T-cell (primary cell): ENCODE measurements at places on chromosomes 7 and 10.

DNA sequence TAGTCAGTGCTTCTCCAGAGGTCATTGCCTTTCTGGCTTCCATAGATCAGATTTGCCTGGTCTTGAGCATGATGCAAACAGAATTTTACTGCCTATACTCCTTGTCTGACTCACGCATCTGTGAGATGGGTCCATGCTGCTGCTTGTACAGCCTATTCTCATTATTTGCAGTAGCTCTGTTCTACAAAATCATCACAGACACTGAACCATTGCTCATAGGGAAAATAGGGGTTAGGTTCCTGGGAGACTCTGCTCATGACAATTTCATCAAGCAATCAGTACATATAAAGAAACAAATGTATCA lies 7.4 kb upstream of the CREB3L2 start:
- no peak overlapping the region for H3K27ac ChIP-seq
- no peak overlapping the region for H3K4me3 ChIP-seq
- H3K27me3 ChIP-seq, result peaks cover 2% of the 10 kb centered on the region
- H3K36me3 ChIP-seq, result no peaks in the 10 kb centered on the region
- no peaks in the 10 kb centered on the region for H3K4me1 ChIP-seq

- H3K27ac ChIP-seq, result no peak overlapping the region
- H3K4me3 ChIP-seq, result no peak overlapping the region
Measured at GRCh38 chr7:42456756-42457276, 219.8 kb upstream of the GLI3 start.

- H3K4me3 ChIP-seq, result no peak overlapping the region
- peaks cover 30% of the 10 kb centered on the region for H3K4me1 ChIP-seq
- H3K27me3 ChIP-seq, result no peaks in the 10 kb centered on the region
- H3K36me3 ChIP-seq, result no peaks in the 10 kb centered on the region
- no peak for DNase-seq
Measured at GRCh38 chr7:2701832-2702593, 14.0 kb downstream of the AMZ1 start.

DNA sequence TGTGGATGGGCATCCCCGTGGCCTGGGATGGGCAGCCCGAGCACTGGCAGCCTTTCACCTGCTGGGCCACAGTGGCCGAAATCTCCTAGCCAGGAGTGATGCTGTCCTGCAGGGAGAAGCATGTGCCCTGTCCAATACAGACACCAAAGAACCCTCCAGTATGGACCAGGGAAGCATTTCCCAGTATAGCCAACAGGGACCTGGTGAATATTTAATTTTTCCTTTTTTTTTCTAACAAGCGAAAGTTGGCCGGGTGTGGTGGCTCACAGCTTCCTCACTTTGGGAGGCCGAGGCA lies 11.0 kb downstream of the IMPDH1 start:
- no peak for DNase-seq
- no peak overlapping the region for H3K27ac ChIP-seq
- no peaks in the 10 kb centered on the region for H3K4me1 ChIP-seq
- H3K36me3 ChIP-seq, result peaks cover 71% of the 10 kb centered on the region
- H3K27me3 ChIP-seq, result no peaks in the 10 kb centered on the region

DNA sequence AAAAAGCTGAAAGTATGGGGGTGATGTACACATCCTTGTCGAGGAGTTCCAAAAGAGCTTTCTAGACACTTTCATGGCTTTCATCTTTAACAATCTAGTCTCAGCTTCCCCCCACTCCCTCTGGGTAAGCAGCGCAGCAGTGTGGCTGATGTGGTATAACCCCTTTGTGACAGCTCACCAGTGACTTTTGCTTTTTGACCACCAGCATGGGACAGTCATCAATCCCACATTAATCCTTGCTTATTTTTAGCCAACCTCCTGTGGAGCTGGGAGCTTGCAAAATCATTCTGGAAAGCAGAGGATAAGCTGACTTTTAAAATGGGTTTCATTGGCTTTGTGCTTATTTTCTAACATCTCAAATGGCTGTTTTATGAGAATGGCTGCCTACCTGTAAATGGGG lies 272.7 kb downstream of the HDAC9 start:
- H3K36me3 ChIP-seq, result no peaks in the 10 kb centered on the region
- H3K4me3 ChIP-seq, result no peak overlapping the region
- no peaks in the 10 kb centered on the region for H3K4me1 ChIP-seq
- no peaks in the 10 kb centered on the region for H3K27me3 ChIP-seq
- H3K27ac ChIP-seq, result no peak overlapping the region

GRCh38 chr7:47737601-47738000 lies 155.7 kb upstream of the TNS3 start:
- no peaks in the 10 kb centered on the region for H3K36me3 ChIP-seq
- H3K4me1 ChIP-seq, result no peaks in the 10 kb centered on the region
- H3K27ac ChIP-seq, result no peak overlapping the region
- H3K4me3 ChIP-seq, result no peak overlapping the region

GRCh38 chr7:113872981-113873380 lies 45.8 kb downstream of the PPP1R3A start:
- H3K27ac ChIP-seq, result no peak overlapping the region
- H3K27me3 ChIP-seq, result no peaks in the 10 kb centered on the region
- no peak overlapping the region for H3K4me3 ChIP-seq
- H3K36me3 ChIP-seq, result no peaks in the 10 kb centered on the region
- H3K4me1 ChIP-seq, result no peaks in the 10 kb centered on the region
- DNase-seq, result no peak

GRCh38 chr10:31374146-31374696 lies 55.2 kb downstream of the ZEB1 start:
- no peaks in the 10 kb centered on the region for H3K36me3 ChIP-seq
- H3K4me3 ChIP-seq, result no peak overlapping the region
- DNase-seq, result no peak
- H3K4me1 ChIP-seq, result peaks cover 3% of the 10 kb centered on the region
- no peak overlapping the region for H3K27ac ChIP-seq
- H3K27me3 ChIP-seq, result no peaks in the 10 kb centered on the region

GRCh38 chr10:68106656-68107055 lies 2.6 kb upstream of the MYPN start:
- no peak for DNase-seq
- no peak overlapping the region for H3K4me3 ChIP-seq
- H3K27me3 ChIP-seq, result peaks cover 3% of the 10 kb centered on the region
- H3K27ac ChIP-seq, result no peak overlapping the region
- H3K36me3 ChIP-seq, result no peaks in the 10 kb centered on the region

GRCh38 chr7:86411814-86412213 lies 231.9 kb upstream of the GRM3 start:
- H3K27ac ChIP-seq, result no peak overlapping the region
- H3K36me3 ChIP-seq, result no peaks in the 10 kb centered on the region

- no peak for DNase-seq
- H3K4me3 ChIP-seq, result no peak overlapping the region
- no peaks in the 10 kb centered on the region for H3K4me1 ChIP-seq
- H3K36me3 ChIP-seq, result no peaks in the 10 kb centered on the region
Measured at GRCh38 chr10:50226610-50227009, 24.7 kb downstream of the ASAH2 start.

DNA sequence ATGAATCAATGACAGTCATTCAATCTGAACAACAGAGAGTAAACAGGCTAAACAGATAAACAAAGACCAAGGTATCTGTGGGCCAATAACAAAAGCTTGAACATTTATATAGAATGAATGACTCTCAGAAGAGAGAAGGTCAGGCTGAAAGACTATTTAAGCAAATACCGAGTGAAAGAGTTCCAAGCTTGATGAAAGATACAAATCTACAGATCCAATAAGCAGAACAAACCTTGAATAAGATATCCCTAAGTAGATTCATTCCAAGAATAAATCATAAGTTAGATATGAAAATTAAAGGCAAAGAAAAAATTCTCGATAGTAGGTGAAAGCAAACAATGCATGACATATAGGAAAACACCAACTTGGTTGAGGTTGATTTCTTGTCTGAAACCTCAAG lies 376.4 kb upstream of the IGFBP3 start:
- no peak overlapping the region for H3K27ac ChIP-seq
- DNase-seq, result no peak
- no peaks in the 10 kb centered on the region for H3K36me3 ChIP-seq
- H3K4me1 ChIP-seq, result no peaks in the 10 kb centered on the region

DNA sequence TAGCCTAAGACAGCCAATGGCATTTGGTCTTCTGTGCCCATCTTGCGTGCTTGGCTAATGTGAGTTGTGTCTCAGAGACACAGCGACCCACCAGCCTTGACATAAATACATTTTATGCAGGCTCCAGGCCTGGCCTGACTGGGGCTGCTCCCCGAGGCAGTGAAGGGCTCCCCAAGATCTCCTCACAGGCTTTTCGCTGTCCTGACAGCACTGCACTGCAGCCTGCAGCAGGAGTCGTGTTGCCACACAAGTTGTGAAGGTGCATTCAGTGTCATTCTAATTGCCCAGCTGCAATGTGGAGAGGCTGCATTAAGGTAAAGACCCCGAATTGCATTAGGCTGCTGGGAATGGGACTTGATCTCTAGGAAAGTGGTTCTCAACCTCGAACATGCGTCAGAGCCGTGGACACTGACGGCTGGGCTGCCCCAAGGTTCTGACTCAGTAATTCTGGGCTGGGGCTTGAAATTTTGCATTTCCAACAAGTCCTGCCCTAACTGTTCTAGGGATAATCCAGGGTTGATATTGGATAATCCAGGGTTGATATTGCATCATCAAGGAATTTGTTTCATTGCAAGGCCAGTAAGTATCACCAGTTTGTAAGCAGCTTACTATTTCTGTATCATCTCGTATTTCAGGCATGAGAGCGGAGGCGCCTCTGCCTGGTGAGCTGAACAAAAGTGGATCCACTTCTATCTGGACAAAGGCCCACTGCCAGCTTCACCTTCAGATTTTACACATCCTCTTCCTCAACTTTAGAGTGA lies 108.7 kb upstream of the INSIG1 start:
- H3K4me1 ChIP-seq, result no peaks in the 10 kb centered on the region
- DNase-seq, result no peak
- H3K27me3 ChIP-seq, result peaks cover 27% of the 10 kb centered on the region
- H3K4me3 ChIP-seq, result no peak overlapping the region
- no peak overlapping the region for H3K27ac ChIP-seq
- no peaks in the 10 kb centered on the region for H3K36me3 ChIP-seq

- no peaks in the 10 kb centered on the region for H3K27me3 ChIP-seq
- no peak overlapping the region for H3K27ac ChIP-seq
Measured at GRCh38 chr7:108711611-108712010, 141.9 kb downstream of the DNAJB9 start.

- no peaks in the 10 kb centered on the region for H3K4me1 ChIP-seq
- no peak for DNase-seq
- H3K36me3 ChIP-seq, result no peaks in the 10 kb centered on the region
- H3K27ac ChIP-seq, result no peak overlapping the region
Measured at GRCh38 chr10:75630746-75631145, 199.3 kb downstream of the LRMDA start.

DNA sequence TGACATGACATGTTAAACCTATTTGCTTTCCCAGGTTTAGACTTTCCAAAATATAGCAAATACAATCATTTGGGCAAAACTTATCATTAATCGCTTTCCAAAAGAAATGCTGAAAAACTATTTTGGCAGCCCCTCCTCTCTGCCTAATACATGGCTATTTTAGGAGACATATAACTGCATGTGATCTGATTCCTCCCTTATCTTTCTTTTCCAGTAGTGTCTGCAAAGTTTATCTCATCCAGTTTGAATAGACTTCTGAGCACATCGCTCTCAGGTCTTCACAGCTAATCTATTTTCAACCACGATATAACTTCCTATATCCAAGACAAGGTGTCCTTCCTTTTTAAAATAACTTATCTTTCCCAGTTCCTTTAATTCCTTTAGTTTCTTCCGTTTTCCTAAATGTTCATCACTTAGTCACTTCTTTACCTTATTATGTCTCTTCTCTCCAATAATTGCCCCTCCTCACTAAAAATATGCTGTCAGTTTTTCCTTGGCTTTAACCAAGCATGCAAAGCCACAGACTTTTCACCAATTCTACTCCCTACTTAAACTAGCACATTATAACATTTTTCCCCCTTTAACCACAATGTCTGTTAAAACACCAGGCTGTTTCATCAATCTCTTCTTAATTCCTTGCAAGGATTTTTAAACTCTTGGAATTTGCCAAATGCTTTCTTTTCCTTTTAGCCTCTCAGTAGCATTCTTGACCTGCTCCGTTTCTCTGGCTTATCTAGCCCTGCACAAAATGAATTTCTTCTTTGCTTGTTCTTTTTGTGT lies 24.4 kb downstream of the GNG11 start:
- H3K4me1 ChIP-seq, result no peaks in the 10 kb centered on the region
- H3K27me3 ChIP-seq, result no peaks in the 10 kb centered on the region
- H3K36me3 ChIP-seq, result no peaks in the 10 kb centered on the region

DNA sequence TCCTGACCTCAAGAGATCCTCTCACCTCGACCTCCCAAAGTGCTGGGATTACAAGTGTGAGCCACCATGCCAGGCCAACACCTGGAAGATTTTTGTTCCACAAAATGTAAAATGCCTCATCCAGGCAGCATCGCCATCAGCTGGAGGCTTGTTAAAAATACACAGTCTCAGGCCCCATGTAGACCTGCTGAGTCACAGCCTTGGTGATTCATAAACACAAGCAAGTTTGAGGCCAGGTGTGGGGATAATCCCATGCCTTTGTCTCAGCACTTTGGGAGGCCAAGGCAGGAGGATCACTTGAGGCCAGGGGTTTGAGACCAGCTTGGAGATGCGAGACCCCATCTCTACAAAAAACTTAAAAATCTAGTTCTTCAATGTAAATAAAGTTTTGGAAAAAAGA lies 49.1 kb upstream of the FOXK1 start:
- DNase-seq, result no peak
- peaks cover 15% of the 10 kb centered on the region for H3K27me3 ChIP-seq
- no peak overlapping the region for H3K4me3 ChIP-seq
- H3K4me1 ChIP-seq, result no peaks in the 10 kb centered on the region
- H3K36me3 ChIP-seq, result no peaks in the 10 kb centered on the region

- H3K27me3 ChIP-seq, result no peaks in the 10 kb centered on the region
- no peak overlapping the region for H3K27ac ChIP-seq
- H3K4me3 ChIP-seq, result no peak overlapping the region
- no peaks in the 10 kb centered on the region for H3K4me1 ChIP-seq
Measured at GRCh38 chr7:151451156-151451555, 11.2 kb upstream of the CRYGN start.

DNA sequence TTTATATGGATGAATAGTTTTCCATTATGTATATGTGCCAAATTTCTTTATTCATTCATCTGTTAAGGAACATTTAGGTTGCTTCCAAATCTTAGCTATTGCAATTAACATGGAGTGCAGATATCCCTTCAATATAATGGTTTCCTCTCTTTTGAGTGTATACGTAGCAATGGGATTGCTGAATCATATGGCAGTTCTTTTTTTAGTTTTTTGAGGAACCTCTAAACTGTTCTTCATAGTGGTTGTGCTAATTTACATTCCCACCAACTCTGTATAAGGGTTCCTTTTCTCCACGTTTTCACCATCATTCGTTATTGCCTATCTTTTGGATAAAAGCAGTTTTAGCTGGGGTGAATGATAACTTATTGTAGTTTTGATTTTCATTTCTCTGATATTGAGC lies 46.5 kb downstream of the FAS start:
- H3K4me3 ChIP-seq, result no peak overlapping the region
- DNase-seq, result no peak
- no peaks in the 10 kb centered on the region for H3K27me3 ChIP-seq
- H3K27ac ChIP-seq, result no peak overlapping the region
- no peaks in the 10 kb centered on the region for H3K4me1 ChIP-seq

GRCh38 chr10:77633376-77633775 lies 4.2 kb downstream of the KCNMA1 start:
- no peak overlapping the region for H3K27ac ChIP-seq
- H3K36me3 ChIP-seq, result no peaks in the 10 kb centered on the region
- H3K4me1 ChIP-seq, result no peaks in the 10 kb centered on the region

- H3K27me3 ChIP-seq, result peaks cover 5% of the 10 kb centered on the region
- no peak overlapping the region for H3K27ac ChIP-seq
- no peak for DNase-seq
- H3K36me3 ChIP-seq, result no peaks in the 10 kb centered on the region
- H3K4me1 ChIP-seq, result no peaks in the 10 kb centered on the region
Measured at GRCh38 chr7:107953265-107953923, 49.6 kb downstream of the LAMB1 start.

GRCh38 chr10:124259139-124259825 lies 159.4 kb downstream of the OAT start:
- H3K36me3 ChIP-seq, result no peaks in the 10 kb centered on the region
- no peaks in the 10 kb centered on the region for H3K27me3 ChIP-seq
- no peak overlapping the region for H3K27ac ChIP-seq
- DNase-seq, result no peak
- no peak overlapping the region for H3K4me3 ChIP-seq
